ENCODE measurements at places on chromosomes 12 and 14.

- DNase-seq, result no peak
Measured at GRCh38 chr14:100187247-100187833, 27.9 kb upstream of the DEGS2 start.

GRCh38 chr14:50839048-50839447 lies 8.1 kb upstream of the NIN start:
- no peak for DNase-seq

DNA sequence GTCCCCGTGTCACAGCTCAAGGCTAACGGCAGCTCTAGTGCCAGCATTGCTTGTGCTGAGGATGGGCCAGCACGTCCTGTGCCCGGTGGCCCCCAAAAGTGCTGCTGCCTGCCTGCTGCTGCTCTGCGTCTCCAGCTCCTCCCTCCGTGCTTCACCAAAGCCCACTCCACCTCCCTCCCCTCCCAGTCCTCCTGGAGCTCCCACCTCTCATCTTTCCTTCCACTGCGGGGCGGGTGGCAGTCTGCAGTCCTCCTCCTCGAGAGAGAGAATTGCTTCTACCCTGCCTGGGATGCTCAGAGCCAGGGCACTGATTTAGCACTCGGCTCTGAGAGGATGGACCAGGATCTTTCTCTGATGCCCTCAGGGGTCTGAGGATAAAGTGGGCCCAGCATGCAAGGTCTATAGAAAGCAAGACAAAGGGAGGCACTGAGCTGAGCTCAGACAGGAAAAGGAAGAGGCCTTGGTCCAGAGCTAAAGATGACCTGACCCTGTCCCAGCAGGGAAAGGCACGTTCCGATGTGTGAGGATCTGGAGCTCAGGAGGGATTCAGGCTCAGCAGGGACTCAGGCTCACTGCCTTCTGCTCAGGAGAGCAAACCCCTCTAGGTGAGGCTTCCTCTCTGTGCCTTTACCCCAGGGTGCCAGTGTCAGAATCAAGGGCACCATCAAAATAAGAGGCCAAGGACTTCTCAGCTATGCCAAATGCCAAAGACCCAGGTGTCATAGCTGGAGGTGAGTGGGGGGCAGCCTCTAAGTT lies 113.1 kb upstream of the FKBP4 start:
- no peak for DNase-seq

DNA sequence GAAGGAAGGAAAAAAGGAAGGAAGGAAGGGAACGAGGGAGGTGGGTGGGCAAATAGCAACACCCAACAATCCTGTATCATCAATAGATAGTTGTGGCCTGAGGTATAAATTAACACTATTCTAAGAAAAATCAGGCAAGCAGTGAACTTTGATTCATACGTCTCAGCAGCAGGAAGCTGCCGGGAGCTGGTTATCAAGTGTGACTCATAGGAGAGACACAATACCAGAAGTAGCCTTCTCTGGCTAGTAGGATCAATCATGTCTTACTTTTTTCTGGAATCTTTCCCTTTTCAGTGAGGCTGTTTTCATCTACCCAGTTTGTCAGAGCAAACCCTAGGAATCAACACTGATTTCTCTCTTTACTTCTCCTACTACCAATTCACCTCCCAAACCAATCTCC lies 780.5 kb downstream of the NRXN3 start:
- DNase-seq, result no peak

DNA sequence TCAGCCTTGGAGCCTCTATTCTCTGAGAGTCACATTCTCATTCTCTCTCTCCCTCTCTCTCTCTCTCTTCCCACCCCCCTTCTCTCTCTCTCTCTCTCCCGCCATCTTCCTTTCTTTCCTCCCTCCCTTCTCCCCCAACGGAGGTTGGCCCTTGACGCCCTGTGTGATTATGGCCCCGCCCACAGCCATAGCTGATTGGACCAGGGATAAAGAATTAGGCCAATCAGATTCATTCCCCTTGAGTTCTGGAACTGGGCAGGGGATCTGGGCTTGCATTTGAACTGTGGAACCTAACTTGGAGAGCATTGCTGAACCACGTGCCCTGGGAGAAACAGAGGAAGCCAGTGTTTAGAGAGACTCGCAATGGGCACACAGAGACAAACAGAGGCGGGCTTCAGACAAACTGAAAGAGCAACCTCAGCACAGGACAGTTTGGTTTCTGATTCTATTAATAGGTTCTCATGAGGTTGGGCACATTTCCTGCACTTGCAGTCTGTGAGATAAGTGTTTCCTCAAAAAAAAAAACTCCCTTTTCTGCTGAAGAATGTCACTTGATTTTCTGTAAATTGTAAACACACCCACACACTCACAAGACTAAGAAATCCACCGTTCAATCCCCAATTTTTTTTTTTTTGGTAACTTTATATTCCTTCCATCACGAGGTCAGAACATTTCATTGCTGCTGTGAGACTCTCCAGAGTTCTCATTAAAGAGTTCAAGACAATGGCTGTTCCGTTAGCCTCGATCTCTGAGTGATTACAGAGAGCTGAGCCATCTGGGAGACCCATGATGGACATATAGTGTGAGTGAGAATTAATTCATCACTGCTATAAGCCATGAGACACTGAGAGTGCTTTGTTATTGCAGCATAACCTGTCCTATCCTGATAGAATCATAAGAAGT lies 3.5 kb upstream of the P2RX7 start:
- no peak for DNase-seq

DNA sequence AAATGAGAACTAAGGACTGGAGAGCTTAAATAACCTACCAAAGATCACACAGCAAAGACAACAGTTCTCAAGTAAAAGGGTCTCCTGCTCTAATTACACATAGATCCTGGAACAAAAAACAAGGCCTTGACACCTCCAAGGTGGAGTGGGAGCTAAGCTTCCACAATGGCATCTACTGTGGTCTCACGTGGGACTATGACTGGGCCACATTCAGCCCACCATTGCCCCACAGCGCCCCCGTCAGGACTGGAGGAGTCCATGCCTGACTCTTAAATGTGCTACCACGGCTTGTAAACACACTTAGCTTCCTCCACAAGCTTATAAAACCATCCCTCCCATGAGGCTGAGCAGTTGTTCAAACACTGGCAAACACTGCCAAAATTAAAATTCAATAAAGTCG lies 88.5 kb downstream of the GCH1 start:
- no peak for DNase-seq

GRCh38 chr12:62947364-62947763 lies 12.4 kb upstream of the PPM1H start:
- DNase-seq, result no peak
